ENCODE measurements at places on chromosomes 3 and 15. TPM values are rescaled to one million over a fixed set of nuclear protein-coding genes. Genes with fewer than 3 reads are reported as not detected.

GRCh38 chr3:146163584-146163983 is 2.6 kb upstream of the PLOD2 start:
- no peak for DNase-seq
- no peaks in the 10 kb centered on the region for H3K36me3 ChIP-seq
- no peaks in the 10 kb centered on the region for H3K4me1 ChIP-seq
- H3K4me3 ChIP-seq: no peak overlapping the region
- no peaks in the 10 kb centered on the region for H3K27me3 ChIP-seq

- no peaks in the 10 kb centered on the region for H3K36me3 ChIP-seq
- no peak for DNase-seq
- H3K27ac ChIP-seq: no peak overlapping the region
- no peaks in the 10 kb centered on the region for H3K27me3 ChIP-seq
Observed at GRCh38 chr3:169907476-169907875, 3.9 kb upstream of the SAMD7 start.

DNA sequence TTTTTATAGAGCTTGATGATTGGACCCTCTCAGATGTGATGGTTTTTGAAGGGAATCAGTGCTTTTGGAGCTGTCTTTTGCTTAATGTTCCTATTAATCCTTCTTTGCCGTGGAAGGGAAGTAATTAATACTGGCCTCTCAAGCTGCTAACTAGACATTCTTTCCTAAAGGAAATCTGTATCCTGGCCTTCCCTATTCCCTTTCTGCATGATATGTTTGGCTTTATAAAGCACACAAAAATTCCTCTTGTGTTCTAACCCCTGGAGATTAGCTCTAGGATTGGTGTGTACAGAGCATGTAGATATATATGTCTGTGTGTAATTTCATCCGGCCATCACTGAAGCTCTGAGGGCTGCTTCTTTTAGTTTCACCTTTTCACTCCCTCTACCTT is 6.9 kb downstream of the ATXN7 start:
- no peak overlapping the region for H3K4me3 ChIP-seq
- DNase-seq: no peak
- H3K36me3 ChIP-seq: peaks cover 24% of the 10 kb centered on the region
- H3K4me1 ChIP-seq: peaks cover 71% of the 10 kb centered on the region
- peak overlapping the region; percentile 22 for H3K27ac ChIP-seq

DNA sequence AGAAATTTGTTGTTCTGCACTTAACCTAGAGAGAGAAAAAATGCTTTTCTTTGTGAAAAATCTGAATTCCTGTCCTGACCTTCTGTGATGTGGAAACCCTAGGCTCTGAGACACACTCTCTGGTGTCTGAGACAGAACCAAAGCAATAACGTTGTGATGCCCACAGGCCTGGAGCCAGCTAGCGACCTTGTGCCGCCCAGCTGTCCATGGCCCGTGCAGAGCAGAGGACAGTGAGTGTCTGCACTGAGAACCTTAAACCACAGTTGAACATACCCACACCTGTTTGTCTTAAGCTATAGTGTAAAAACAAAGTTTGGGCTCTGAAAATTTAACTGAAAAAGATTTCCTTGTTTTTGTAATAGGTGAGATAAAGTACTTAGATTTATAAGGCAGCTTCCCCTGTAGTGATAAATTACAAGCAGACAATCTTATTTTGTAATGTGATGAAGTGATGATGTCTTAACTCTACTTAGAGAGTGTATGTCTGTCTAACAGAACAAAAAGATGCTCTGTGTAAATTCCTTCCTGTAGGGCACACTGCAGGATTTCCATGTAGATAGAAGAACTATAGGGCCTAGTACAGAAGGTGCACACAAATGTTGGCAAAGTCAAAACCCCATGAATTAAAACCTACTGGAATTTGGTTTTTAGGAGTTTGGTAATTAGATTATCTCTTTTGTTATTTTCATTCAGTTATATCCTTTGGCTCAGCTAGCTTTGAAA is 62.7 kb downstream of the SNRK start:
- DNase-seq: no peak
- no peaks in the 10 kb centered on the region for H3K4me1 ChIP-seq
- no peaks in the 10 kb centered on the region for H3K27me3 ChIP-seq
- no peak overlapping the region for H3K27ac ChIP-seq
- peaks cover 25% of the 10 kb centered on the region for H3K36me3 ChIP-seq

DNA sequence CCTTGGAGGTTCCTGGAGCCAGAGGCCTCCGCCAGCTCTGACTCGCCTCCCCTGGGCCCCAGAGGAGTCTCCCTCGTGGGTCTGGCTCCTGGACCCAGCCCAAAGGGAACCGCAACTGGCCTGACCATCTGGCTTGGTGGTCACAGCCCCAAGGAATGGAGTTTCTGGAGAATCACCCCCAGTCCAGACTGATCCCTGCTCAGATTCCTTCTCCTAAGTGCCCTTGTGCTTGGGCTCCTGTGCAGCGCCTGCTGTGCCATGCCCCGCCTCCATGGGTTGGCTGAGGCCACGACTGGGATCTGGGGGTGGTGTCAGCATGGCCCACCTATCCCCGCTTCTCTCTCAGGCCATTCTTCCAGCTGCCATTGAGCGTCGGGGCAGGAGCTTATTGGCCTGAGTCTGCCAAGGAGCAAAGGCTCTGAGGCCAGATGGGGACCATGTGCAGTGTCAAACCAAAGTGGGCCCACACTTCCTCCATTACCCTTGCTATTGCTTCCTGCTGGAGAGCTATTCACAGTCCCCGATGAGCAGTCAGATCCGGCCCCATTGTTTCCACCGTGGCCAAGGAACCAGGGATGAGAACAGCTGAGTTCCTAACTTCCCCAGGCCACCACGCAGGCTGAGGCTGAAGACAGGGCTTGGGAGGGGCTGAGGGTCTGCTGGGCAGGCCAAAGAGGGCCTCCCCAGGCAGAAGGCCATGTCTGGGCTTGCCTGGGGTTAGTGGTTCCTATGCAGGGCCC is 19.0 kb downstream of the CSPG4 start:
- H3K27me3 ChIP-seq: no peaks in the 10 kb centered on the region
- no peak overlapping the region for H3K4me3 ChIP-seq
- H3K27ac ChIP-seq: no peak overlapping the region
- DNase-seq: no peak
- no peaks in the 10 kb centered on the region for H3K4me1 ChIP-seq
- no peaks in the 10 kb centered on the region for H3K36me3 ChIP-seq

The TMEM115 gene
- total RNA-seq: 13.8 TPM

DNA sequence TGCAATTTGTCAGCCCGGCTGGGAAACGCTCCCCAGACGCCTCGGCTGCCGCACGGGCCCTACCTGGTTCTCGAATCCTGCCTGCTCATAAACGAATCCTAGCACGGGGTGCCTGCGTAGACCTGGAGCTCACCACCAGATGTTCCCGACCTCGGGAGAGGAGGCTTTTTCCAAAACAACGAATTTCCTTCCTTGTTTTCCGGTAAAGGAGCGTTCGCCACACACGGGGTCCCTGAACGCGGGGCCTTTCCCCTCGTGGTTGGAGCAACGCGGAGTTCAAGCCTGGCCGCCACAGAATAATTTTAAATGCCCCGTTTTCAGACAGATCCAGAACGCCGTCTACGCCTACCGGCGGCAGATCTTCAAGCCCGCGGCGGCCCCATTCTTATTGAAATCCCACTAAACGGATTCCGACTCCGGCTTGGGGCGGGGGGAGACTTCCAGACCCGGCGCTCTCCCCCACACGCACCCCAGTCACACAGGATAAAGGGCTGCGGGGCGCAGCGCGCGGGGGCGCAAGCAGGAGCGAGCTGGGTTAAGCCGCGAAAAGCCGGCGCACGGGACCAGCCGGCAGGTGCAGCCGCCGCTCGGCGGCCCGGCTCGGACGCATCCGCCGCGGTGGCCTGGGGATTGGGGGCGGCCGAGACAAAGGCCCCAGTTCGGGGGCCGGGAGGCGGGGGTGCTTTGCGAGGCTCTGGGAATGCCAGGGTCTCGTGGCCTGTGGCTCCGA is 895 bp downstream of the GATA2 start:
- H3K27ac ChIP-seq: no peak overlapping the region
- DNase-seq: no peak
- H3K36me3 ChIP-seq: no peaks in the 10 kb centered on the region
- no peaks in the 10 kb centered on the region for H3K4me1 ChIP-seq
- no peak overlapping the region for H3K4me3 ChIP-seq
- no peaks in the 10 kb centered on the region for H3K27me3 ChIP-seq

The UBL7 gene
- 84.2 TPM for total RNA-seq

DNA sequence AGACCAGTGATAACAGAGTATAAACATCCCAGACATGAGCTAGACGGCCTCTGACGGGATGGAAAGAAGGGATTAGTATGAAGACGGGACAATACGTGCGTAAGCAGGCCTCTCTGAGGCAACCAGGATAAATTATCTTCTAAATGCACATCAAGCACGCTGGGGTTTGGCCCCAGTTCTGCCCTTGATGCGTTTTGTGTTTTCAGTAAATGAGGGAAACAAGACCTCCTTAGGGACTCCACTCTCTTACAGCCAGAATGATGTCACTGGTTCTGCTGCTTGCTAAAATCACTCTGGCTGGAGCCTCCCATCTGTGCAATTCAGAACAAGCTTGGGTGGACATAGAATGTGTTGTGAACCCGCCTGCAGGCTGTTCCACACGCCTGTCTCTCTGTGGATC is 156.0 kb upstream of the MCTP2 start:
- no peaks in the 10 kb centered on the region for H3K27me3 ChIP-seq
- no peak overlapping the region for H3K4me3 ChIP-seq
- DNase-seq: no peak
- no peaks in the 10 kb centered on the region for H3K36me3 ChIP-seq
- H3K27ac ChIP-seq: no peak overlapping the region

DNA sequence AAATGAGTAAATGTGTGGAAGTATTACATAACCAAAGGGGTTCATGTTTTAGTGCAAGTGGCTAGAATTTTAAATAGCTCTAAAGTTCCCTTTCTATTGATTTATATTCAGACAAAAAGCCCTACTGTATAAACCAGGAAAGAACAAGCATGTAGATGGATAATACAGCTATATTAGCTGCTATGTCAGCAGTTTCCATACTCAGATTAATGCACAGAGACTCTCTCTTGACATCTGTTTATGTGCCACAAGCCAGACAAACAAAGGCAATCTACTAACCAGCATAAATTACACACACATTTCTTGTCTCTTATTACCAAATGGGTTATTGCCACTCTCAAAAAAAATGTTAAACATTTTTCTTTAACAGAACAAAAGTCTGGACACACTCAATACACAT is 760.1 kb upstream of the NECTIN3 start:
- H3K4me1 ChIP-seq: no peaks in the 10 kb centered on the region
- no peak for DNase-seq
- H3K27me3 ChIP-seq: no peaks in the 10 kb centered on the region
- no peaks in the 10 kb centered on the region for H3K36me3 ChIP-seq
- H3K4me3 ChIP-seq: no peak overlapping the region

The PCSK6 gene
- 0.19 TPM for total RNA-seq

DNA sequence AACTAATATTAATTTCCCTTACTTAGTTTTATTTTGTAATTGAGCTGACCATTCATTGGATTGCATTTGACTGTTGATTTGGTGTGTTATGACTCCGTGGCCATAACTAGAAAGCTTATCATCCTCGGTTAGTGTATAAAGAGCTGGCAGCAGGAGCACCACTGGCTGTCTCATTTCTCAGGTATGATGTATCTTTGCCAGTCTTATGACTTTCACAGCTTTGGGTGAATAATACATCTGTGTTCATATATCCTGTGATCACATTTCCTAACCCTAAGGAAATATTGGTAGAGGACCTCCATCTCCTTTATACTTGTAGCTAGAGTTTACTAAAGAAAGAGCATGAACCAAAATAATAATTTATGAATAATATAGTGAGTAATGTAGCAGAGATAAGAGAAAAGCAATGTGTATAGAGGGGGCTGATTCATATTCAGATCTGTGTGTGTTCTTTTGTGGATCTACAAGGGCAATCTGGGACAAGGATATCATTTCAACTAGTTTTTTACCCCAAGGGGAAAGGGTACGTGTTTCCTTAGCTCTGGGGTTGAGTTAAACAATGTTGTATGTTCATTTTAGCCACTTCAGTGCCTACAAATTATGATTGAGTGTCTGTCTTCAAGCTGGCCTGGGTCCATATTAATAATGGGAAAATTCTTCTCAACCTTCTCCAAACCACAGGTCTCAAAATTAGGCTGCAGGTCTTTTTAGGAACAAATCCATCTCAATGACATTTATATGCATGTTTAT is 901.7 kb downstream of the NTRK3 start:
- no peak overlapping the region for H3K27ac ChIP-seq
- H3K27me3 ChIP-seq: no peaks in the 10 kb centered on the region
- H3K4me1 ChIP-seq: no peaks in the 10 kb centered on the region
- no peak overlapping the region for H3K4me3 ChIP-seq
- no peaks in the 10 kb centered on the region for H3K36me3 ChIP-seq
- DNase-seq: no peak

GRCh38 chr3:31839144-31839917 is 141.7 kb downstream of the OSBPL10 start:
- H3K27me3 ChIP-seq: no peaks in the 10 kb centered on the region
- no peak for DNase-seq
- H3K27ac ChIP-seq: peak overlapping the region; percentile 9
- H3K4me3 ChIP-seq: no peak overlapping the region
- H3K4me1 ChIP-seq: peaks cover 59% of the 10 kb centered on the region
- H3K36me3 ChIP-seq: peaks cover 14% of the 10 kb centered on the region

DNA sequence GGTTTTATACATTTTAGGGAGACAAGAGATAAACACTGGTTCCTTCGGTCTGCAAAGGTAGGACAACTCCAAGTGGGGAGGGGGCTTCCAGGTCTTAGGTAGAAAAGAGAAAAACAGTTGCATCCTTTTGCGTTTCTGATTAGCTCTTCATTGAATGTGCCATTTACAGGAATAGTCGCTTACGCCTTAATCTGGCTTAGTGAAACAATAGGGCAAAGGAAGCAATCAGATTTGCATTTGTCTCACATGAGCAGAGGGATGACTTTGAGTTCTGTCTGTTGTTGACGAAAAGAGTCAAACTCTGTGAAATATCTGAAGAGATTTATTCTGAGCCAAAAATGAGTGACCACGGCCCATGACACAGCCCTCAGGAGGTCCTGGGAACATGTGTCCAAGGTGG is 166.0 kb upstream of the ATP10A start:
- H3K36me3 ChIP-seq: no peaks in the 10 kb centered on the region
- no peak overlapping the region for H3K4me3 ChIP-seq
- no peak overlapping the region for H3K27ac ChIP-seq
- DNase-seq: no peak
- H3K4me1 ChIP-seq: no peaks in the 10 kb centered on the region

DNA sequence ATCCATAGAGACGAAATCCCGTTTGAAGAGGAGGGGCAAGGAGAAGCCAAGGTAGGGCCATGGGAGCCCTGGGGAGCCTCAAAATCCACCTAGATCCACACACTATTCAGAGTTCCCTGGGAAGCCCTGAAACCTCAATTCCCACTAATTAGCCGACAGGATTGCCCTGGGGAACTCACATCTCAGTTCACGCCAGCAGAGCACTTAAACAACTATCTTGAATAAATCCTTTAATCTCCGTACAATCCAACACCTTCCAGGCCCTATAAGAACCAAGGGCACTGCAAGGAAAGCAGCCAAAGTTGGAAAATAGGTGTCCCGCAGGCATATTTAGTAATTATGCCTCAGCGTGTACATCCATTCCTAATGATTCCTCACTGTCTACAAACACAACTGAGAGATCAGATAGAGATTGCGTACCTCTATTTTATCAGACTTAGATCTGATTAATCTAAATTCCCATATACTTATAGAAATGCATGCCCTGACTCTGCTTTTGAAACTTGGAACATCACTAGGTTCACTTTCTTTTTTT is 25.6 kb upstream of the EIF4A2 start:
- no peaks in the 10 kb centered on the region for H3K4me1 ChIP-seq
- H3K27me3 ChIP-seq: no peaks in the 10 kb centered on the region
- no peak for DNase-seq
- H3K4me3 ChIP-seq: no peak overlapping the region
- no peaks in the 10 kb centered on the region for H3K36me3 ChIP-seq

The VPS13C gene
- 180 TPM for total RNA-seq

Measured in Karpas-422 (cell line).